ENCODE measurements at places on chromosomes 6 and 20.

- peak; percentile 66 for DNase-seq
Observed at GRCh38 chr6:19837511-19838441, 606 bp downstream of the ID4 start.

GRCh38 chr20:33261465-33261864, 21.5 kb upstream of the BPIFB1 start:
- no peak for DNase-seq

DNA sequence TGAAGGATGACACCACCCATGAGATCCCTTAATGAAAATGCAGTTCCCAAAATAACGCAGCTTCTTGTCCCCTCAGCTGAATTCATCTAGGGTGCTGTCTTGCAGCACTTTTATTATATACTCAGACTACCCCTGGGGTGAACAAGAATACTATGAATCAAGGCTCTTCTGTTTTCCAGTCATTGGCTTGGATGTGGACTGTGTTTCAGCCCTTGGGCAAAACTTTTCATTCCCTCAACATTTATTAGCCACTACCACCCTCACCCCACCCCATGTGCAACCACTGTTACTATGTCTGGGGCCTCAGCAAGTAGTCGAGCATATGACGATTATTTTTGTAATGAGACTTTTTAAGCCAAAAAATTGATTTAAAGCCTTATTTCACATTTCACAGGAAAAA, 319.2 kb upstream of the PLN start:
- DNase-seq: no peak

- peak; percentile 31 for DNase-seq
Observed at GRCh38 chr6:42720739-42721138, 1.7 kb downstream of the PRPH2 start.

- no peak for DNase-seq
Observed at GRCh38 chr20:25020901-25021301, 28.4 kb upstream of the APMAP start.

GRCh38 chr6:7821426-7821825, 89.2 kb downstream of the TXNDC5 start:
- DNase-seq: peak; percentile 30

DNA sequence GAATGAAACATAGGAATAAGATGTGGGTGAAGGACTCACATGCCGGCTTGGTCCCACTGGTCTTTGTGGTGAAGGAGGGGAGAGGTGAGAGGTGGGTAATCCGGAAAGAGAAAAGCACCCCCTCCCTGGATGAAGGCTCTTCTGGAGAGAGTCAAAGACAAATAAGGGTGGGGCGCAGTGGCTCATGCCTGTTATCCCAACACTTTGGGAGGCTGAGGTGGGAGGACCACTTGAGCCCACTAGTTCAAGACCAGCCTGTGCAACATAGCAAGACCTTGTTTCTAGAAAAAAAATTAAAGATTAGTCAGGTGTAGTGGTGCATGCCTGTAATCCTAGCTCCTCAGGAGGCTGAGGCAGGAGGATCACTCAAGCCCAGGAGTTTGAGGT, 3.1 kb downstream of the LTB start:
- no peak for DNase-seq

DNA sequence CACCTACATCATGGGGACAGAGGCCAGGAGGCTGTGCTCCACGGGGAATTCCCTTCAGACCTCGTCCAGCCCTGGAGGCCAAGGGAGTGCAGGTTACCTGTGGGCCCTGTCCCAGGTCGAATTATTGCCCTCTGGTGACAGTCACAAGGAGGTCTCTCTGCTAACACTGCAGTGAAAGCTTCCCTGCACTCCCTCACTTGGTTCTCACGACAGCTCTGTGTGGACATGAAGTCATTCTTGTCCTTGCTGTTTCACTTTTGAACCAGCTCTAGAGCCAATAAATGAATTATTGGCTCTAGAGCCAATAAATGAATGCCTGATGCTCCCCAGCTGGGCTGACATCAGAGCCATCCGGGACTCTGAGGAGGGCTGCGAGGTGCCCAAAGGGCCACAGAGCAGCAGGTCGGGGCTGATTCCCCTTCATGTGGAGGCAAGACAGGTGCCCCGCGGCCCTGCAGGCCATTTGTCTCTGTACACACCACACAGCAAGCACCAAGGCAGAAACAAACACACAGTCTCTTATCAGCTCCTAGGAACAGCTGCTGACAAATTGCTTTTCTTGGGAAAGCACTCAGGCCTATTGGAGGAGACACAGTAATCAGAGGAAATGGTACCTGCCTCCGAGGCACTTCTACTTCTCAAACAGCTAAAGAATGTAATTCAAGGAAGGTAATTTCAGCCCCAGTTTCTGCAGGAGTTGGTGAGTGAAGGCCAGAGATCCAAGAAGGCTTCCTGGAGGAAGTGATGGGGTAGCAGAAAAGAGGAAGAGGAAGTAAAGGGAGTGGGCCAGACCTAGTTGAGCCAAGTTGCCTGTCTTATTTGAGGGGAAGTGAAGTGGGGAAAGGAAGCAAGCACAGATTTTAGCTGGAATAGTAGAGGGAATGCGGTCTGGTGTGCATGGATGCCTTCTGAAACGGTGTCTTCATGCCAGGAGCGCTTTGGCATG, 27.5 kb upstream of the TBXT start:
- peak; percentile 31 for DNase-seq

DNA sequence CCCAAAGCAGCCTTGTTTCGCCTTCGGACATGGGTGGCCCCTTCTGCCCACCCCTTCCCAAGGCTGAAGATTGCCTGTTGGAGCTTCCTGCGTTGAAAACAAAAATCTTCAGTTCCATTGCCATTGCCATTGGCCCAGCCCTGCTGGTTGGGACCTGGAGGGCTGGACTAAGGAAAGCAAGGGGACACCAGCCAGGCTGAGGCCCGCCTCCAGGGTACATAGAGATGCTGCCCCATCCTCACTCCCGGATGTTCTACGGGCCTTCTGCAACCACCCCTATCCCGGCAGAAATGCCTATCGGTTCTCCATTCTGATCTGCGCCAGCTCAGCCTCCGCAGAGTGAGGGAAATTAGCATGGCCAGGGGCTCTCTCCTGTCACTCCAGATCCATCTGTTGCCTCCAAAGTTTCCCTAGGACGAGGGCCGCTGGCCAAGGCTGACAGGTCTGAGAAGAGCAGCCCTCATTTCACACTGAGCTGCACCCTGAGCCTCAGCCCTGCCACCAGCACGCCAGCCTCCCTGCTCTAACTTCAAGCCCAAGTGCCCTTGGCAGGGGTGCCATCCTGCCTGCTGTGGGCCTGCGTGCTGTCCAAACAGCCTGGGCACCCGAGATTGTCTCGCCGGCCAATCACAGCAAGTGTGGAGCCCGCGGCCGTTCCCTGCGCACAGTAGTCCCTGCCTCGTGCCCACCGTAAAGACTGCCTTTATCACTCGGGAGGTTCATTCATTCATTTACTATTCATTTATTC, 13.4 kb upstream of the STX16 start:
- DNase-seq: no peak

GRCh38 chr6:17506962-17507361, 93.1 kb upstream of the FAM8A1 start:
- DNase-seq: no peak

DNA sequence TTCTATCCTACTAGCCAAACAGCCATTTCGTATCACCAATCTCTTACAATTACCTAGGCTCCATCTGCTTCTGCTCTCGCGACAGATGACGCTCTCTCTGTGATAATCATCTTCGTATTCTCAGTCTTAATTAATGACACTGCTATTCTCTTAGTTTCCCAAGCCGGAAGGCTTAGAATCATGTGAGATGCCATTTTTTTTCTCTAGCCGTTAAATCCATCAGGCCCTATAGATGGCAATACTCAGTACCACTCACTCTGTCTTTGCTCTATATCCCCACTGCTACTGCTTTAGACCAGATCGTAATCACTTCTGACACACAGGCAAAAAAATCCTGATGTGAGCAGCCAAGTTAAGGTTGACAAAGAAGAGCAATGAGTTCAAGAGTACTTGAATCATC, 2.1 kb upstream of the THEMIS start:
- DNase-seq: no peak

DNA sequence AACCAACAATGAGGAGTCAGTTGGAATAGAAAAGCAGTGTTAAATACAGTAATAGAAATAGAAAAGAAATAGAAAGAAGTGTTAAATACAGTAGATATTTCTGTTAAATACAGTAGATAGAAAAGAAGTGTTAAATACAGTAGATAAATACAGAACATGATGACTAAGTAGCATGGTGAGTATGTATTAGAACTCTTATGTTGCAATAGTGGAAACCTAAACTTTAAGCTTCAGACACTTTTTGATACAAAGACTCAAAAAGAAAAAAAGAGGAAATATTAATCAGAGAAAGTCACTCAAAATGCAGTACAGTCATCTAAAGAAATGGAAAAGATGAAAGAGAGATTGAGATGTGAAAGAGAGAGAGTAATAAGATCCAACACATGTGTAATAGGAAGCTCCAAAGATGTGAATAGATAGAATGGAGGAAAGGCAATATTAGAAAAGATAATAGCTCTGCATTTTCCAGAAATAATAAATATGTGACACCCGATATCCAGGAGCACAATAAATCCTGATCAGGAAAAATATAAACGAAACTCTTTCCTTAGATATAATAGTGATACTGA, 131.5 kb upstream of the KCNK16 start:
- no peak for DNase-seq

- DNase-seq: no peak
Observed at GRCh38 chr20:45432294-45432693, 16.4 kb downstream of the PIGT start.

GRCh38 chr6:107532706-107533105, 42.8 kb downstream of the SOBP start:
- no peak for DNase-seq

DNA sequence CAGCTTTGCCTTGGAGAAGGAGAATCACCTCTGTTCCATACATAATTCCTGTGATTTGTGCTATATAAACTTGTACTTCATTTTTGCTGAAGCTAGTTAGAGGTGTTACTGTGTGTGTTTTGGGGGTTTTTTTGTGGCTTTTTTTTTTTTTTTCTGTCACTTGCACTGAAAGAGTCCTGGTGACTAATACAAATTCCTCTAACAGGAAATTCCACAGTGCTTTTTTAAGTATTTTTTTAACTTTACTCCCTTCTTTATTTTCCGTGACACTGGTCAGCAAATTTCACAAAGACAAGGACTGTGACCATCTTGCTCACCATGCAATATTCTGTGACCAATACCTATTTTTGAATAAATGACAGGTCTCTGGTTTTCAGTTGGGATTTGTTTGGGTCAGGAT, 110.5 kb downstream of the ISM1 start:
- DNase-seq: peak; percentile 21

DNA sequence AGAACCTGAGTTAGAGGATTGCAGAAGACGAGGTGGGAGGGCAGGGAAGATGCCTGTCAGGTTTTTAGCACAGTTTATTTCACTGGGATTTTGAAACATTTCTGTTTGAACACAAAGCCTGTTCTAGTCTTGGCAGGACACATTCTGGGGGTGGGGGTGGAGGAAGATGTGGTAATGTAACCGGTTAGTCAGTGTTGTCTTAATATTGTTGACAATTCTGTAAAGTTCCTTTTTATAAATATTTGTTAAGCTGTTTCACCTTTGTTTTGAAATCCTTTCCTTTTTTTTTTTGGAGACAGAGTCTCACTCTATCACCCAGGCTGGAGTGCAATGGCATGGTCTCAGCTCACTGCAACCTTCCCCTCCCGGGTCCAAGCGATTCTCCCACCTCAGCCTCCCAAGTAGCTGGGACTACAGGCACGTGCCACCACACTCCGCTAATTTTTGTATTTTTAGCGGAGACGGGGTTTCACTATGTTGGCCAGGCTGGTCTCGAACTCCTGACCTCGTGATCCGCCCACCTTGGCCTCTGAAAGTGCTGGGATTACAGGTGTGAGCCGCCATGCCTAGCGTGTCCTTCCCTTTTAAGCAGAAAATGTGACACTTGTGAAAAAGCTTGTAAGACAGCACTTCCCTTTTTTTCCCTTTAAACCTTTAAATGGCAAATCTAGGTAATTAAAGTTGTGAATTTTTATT, 20.2 kb downstream of the SLC9A8 start:
- DNase-seq: peak; percentile 79

DNA sequence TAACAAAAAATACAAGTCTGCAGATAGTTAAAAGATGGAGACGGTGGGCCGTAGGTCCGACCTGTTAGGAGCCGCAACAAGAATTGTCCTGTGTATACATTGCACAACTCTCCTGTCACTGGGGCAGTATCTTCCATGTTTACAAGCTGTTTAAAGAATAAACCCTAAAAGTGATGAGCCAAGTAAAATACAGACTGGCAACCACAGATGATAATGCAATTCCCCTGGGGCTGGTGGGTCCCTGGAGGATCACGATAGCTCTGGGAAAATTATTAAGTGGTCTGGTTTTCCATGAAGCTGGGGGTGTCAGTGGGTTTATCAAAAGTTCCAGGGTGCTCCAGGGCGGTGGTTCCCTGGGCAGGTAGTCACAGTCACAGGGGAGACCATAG, 8.1 kb upstream of the FAM50B start:
- DNase-seq: peak; percentile 41

- peak; percentile 92 for DNase-seq
Observed at GRCh38 chr6:12602951-12603672, 113.5 kb upstream of the PHACTR1 start.

DNA sequence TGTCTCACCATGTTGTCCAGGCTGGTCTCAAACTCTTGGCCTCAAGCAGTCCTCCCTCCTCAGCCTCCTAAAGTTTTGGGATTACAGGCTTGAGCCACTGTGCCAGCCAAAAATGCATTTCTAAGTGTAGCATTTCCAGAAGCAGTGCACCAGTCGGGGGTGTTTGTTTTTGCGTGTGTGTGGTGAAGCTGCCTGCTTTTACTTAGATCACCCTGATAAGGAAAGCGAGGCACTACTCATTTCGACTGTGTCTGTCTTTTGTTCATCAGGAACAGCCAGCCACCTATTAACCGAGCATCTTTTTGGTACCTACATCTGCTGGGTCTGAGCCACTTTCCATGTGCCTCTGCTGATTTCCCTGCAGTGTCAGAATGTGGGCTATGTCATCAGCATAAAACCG, 18.7 kb downstream of the SIRT5 start:
- DNase-seq: no peak

DNA sequence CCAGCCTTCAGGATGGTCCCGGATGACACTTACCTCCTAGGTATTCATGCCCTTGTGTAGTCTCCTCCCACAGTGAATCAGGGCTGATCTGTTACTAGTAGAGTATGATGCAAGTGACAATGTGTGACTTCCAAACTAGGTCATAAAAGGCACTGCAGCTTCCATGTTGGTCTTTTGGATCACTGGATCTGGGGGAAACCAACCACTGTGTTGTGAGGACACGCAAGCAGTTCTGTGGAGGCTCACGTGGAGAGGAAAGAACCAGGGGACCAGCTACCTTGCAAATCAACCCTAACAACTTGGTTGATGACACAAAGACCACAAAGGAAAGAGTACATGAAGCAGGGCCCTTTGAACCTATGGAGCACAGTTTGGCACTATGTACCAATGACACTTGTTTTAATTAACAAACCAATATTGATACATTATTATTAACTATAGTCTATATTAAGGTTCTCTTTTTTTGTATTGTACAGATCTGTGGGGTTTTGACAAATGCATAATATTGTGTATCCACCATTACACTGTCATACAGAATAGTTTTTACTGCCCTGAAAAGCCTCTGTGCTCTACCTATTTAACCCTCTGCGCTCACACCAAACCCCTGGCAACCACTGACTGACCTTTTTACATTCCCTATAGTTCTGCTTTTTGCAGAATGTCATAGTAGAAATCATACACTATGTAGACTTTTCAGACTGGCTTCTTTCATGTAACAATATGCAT, 16.3 kb upstream of the SDCBP2 start:
- DNase-seq: no peak

Data from cardiac muscle cell (in vitro differentiated cells and primary cell).